ENCODE measurements at places on chromosomes 2 and 18.

DNA sequence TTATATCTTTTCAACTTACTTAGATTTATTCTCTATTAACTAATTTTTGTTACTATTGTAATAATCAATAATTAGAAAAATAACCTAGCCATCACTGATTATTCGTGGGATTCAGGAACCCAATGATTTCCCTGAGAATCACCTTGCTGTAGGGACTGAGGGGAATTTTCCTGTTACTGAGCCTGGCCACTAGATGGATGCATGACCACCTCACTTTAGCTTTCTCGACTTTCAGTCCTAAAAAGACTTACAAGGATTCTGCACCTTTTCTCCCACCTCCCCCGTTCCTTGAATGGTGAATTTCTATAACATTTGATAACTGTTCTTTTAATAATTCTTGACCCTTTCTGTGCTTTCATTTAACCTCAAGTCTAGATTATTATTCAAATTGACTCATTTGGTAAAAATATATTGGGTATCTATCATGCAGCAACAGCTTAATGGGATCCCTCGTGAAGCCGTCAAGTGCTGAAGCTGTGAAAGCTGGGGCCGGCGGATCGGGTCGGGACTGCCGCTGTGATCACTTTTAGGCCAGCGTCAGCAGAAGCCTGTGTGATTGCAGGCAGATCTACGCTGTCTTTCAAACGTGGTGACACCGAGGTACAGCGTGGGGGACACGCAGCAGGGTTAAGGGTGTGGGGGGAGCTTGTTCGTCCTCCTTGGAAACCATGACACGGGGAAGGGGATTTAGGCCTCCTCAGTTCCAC lies 38.8 kb upstream of the TMEM18 start:
- peak; percentile 2 for DNase-seq

- no peak for DNase-seq
Measured at GRCh38 chr2:83730223-83730622, 728.9 kb downstream of the SUCLG1 start.

GRCh38 chr2:222332116-222332515 lies 33.3 kb upstream of the PAX3 start:
- DNase-seq = no peak

DNA sequence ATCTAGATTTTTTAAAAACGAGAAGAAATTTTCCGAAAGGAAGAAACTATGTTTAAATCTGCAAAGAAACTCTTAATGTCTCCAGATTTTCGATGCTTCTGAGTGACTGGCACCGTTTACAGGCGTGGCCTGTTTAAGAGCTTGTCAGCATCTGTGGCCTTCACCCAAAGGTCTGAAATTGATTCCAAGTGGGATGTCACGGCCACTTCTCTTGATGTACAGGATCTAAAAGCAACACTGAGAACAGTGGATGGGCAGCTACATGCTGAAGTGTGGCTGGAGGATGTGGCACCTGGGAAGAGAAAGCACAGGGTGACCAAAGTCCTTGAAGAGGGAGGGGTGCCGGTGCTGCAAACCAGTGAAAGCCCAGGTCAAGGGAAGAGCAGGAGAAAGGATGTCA lies 28.0 kb downstream of the EMILIN2 start:
- DNase-seq = no peak

DNA sequence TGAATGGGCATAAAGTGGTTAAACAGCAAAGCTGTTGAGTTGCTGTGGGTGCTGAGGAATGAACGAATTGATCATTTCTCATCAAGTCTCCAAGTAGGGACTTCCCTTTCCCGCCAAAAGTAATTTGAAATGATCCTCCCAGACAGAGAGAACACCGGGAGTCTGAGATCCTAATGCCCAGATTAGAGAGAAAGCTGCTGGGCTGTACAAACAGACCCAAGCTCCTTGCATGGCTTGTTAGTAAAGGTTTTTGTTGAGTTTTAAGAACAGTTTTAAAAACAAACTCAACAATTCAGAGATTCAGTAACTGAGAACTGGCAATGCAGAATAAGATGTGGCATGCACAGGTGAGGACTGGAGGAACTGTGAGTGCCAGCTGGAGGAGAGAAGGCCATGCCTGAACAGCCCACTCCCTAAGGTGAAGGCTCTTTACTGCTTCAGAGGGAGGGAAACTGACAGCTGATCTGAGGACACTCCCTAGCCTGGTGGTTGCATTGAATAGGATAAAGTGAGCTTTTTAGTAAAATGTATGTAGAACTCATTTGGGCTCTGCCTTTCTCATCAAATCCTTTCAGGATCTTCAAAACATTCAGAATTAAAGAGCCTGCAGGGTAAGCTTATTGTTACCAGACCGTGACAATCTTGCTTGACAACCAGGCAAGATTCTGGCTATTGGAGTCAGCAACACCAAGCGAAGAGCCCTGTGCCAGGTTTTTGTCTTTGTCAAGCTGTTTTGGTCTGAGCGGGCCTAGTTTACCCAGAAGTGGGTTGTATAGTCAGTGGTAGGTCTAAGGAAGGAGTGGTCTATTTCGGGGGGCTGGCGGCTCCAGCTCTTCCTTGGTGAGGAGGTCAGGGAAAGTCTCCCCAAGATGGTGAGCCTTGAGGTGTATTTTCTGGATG lies 63.2 kb upstream of the IGFBP5 start:
- DNase-seq = no peak

DNA sequence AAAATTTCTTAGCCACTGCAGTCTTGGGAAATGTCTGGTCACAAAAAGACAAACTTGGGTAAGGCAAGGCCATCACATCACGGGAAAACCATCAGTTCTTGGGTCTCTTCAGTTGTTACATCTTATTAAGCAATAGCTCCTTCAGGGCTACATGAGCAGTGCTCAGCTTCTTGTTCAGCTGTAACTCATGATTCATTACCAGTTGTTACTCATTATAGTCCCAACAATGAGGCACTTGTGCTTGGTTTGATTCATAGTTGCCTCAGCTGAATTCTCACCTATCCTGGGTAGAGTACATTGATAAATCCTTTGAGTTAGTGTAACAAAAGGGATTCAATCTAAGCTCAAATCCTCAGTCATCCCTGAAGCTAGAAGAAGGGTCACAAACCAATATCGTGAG lies 102.4 kb upstream of the DCC start:
- no peak for DNase-seq

GRCh38 chr2:236334122-236334876 lies 70.1 kb upstream of the ASB18 start:
- no peak for DNase-seq

DNA sequence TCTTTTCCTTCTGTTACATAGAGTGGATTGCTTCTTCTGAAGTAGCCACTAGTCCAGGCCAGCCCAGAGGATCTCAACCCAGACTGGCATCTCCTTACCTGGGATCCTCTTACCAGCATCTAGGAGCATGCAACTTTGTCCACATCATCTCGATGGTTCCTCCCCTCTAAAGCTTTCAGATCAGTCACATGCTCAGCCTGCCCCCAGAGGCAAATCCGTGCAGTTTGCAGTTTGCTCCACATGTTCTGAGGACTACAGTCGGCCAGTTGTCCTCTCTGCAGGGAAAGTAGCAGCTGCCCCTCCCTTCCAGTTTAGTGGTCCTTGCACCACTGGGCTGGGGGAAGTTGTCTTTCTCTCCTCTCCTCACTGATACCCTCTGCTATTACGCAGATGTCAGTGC lies 259.8 kb upstream of the APCDD1 start:
- DNase-seq = no peak

DNA sequence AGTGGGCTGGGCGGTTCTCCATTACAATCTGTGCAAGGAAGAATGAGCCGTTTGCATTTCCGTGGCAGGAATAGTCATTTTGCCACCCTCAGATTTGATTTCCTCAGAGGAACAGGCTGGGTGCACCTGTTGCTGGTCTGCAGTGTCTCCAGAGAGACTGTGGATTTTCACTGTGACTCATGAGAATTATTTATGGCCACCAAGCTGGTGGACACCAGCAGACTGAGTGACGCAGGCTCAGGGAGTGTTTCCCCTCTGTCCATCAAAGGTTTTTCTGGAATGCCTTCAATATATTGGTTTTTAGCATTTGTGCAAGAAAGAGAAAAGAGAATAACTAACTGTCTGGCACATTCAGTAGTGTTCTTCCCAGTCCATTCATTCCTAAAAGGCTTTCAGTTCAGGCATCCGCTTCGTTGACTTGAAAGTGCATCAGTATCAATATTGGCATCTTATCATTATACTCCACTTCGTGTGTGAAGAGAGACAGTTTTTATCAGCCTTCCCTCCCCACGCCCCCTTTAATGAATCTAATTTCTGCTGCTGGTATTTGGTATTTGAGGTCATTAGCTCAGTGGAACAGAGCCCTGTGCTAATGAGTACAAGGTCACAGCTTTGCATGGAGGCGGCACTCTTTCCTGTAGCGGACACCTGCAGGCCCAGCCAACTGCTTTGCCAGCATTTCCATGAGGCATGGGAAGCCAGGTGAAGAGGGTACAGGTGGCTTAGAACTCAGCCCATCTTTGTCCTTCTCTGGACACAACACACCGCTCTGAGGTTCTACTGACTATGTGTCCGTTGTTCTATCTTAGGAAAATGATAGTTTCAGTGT lies 39.9 kb downstream of the PRKCE start:
- DNase-seq = no peak

All from NCI-H526 treated with DMSO at 0.1 percent for 48 hours (cell line).